ENCODE measurements at places on chromosomes 11 and 22.

DNA sequence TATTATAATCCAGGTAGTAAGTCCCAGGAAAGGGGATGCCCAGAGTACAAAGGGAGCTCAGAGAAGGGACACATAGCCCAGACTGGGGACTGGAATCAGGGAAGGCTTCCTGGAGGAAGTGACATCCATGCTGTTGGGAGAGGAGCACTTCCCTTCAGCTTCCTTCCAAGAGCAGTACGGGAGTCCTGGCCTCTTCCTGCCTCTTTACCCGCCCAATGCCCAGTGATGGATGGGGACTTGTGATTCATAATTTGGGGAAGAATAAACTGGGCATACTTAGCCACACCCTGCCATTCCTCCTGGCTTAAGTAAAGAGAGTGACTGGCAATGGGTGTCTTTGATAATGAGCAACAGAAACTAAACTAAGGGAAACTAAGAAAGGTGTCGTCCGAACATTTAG, 11.5 kb downstream of the C11orf91 start:
- DNase-seq, result no peak

GRCh38 chr11:129320494-129320893, 55.2 kb upstream of the BARX2 start:
- no peak for DNase-seq

DNA sequence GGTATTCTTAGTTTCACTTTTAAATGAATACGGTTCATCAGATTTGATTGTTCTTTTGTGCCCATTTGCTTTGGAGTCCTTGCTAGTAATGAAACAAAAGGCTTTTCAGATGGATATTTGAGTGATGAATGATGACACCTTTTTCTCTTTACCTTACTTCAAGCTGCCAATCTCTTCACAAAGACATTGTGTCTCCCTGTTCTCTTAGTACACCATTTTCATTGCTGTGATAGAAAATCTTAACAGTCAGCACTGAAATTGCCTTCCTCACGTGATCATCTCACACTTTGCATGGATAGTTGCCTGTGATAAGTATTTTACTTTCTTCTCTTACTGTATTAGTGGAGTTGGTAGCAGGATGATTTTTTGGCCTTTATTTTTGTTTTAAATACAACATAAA, 396.6 kb downstream of the NELL1 start:
- no peak for DNase-seq

GRCh38 chr11:64048042-64048854, 12.5 kb downstream of the FLRT1 start:
- no peak for DNase-seq

DNA sequence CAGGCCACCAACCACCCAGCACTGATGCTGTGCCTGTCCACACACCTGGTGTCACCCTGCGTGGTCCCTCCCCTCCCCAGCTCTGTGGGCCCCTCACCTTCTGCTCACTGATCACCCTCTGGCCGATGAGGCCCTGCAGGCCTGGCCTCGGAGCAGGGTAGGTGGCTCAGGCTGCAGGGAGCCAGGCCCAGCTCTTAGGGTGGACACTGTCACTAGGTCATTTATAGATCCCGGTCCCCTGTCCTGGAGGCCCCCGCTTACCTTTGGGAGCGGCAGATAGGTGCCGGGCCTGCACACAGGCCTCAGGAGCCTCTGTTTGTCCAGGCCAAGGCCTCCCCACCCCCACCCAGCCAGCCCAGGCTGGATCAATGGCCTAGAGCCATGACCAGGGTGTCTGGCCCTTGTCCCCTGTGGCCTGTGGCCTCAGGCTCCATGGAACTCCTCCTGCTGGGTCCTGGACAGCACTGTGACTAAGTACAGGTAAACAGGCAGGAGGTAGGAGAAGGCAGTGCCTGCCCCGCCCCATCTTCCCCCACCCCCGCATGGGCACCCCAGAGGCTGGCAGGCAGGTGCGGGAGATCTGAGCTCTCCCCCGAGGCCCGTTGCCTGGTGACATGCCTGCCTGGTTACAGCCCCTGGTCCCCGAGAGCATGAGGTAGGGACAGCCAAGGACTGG, at the start of gene TMPRSS6:
TMPRSS6 (minus strand) TSS at position 472 of the 676 bp plus-strand sequence. CDS start 6,296 bp downstream, outside the sequence.
- no peak for DNase-seq

GRCh38 chr11:64316672-64317324, 561 bp downstream of the TRMT112 start:
- no peak for DNase-seq

GRCh38 chr11:85464283-85464682, 162.9 kb downstream of the DLG2 start:
- no peak for DNase-seq

DNA sequence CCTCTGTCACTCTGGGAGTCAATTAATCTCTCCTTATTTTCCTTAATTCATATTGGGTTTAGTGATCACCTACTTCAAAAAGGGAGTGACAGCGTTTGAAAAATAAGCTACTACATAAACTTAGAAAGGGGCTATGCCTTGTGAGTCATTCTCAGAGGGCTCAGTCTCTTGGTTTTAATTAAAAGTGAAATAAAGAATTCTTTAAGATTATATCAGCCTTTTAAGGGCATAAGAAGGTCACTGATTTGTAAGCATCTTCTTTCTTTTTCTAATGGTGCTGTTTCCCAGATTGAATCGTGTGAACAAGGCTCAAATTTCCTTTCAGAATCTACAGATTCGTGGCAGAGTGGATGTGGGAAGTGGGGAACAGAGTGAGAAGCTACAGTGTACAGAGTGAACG, 636.2 kb upstream of the CCDC90B start:
- DNase-seq, result no peak

All from 8988T (cell line).